Epithelial cell of esophagus (primary cell): ENCODE measurements at places on chromosomes 2 and 18.

DNA sequence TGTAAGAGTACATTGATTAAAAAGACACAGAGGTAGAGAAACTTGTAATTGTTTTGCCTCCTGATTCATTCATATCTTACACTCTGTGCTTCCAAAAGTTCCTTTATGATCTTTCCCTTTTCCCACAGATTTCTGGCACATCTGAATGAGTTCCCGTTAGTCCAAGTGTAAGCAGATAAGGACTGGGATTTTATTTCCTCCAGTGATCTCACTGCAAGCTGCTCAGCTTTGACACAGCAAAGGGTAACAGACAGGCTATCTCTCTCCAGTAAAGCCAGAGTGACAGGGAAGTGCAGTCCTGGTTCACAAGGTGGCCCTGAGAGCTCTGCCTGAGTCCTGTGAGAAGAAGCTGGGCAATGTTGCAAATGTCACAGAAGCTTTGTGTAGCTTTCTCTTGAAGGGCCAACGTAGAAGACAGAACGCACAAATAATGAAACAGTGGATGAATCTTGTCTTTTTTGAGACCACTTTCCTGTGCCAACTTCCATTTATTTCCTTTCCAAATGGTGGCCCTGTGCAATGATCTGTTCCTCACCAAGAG lies 32.5 kb upstream of the KCNE4 start:
- DNase-seq, result no peak

DNA sequence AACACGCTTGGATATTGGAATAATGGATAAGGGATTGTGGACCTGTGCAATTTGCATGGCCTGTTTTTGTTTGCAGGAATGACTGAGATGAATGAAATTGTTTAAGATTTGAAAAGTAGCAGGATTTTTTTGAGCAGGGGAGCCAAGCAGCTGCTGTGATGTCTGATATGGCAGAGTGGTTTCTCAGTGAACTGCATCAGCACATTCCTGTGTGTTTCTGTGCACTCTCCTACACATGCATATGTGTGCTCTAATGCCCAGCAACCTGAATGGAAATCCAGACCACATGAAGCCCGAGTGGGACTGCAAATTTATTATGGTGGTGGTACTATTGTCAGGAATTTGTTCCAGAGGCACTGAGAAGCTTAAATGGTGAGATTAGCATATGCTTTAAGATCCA lies 161.7 kb downstream of the PARD3B start:
- DNase-seq, result no peak

DNA sequence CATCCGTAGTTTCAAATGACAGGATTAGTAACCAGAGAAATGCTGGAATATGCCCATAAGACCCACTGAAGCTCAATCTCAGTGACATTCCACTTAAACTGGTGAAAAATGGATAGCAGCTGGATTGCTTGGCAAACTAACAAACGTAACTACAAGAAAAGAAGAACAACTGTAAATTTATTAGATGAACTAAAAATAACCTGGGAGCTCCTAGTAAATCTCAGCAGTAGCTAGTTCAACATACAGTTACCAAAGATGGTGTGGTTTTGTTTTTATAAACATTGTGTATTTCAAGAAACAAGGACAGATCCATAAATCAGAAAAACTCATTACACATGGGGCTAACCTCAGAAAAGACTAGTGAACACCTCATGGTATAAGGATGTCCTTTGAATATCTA lies 531.9 kb downstream of the XIRP2 start:
- no peak for DNase-seq

DNA sequence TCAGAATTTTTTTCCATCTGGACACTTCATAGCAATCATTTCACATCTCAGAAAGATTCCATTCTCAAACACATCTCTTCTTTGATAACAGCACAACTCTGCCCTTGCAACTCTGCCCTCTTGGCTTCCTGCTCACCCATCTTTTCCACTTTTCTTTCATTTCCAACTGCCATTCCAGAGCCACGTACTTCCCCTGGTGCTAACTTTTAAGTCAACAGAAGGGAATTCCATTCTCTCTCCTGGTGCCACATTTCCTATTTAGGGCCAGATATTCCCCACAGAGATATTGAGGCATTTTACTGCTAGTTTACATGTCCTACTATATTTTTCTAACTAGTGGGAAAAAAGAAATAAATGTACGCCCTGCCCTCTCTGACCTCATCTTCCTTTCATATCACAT lies 590.2 kb downstream of the ARHGAP15 start:
- DNase-seq, result no peak

DNA sequence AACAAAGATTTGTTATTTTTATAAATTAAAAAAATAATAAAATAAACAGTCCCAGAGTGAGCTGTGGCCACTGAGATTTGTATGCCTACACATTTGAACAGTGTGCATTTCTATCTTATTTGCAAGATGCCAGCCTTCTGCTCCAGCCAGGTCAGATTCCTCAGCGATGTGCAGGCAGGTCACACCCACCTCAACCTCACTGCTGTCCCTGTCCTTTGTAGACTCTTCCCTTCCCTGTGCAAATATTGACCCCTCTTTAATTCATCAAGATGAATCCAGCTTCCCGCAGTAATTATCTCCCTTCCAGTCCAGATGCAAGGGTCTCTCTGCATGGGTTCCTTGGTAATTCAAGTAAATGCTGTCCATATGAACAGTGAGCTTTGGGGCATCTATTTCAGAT lies 256.2 kb downstream of the PIEZO2 start:
- DNase-seq, result no peak

DNA sequence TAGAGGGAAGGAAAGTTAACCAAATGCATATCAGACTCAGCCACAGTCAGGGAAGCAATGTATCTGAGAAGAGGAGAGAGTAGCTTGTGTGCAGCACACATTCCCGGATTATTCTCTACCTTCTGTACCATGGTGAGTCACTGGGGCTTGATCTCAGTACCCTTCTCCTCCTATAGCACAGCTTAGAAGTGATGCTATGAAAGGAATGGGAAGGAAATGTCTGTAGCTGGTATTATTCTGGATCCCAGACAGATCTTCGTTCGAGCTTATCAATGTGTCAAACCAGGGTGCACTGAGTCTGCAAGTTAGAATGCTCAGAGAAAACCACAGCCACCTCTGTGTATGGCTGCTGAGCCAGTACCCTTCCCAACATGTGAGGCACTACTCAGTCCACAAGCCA lies 88.0 kb upstream of the NFU1 start:
- peak; percentile 41 for DNase-seq

GRCh38 chr2:219174801-219175200 lies 1.9 kb downstream of the CNPPD1 start:
- no peak for DNase-seq

GRCh38 chr2:61016392-61017002 lies 1.0 kb upstream of the PEX13 start:
- peak; percentile 39 for DNase-seq

DNA sequence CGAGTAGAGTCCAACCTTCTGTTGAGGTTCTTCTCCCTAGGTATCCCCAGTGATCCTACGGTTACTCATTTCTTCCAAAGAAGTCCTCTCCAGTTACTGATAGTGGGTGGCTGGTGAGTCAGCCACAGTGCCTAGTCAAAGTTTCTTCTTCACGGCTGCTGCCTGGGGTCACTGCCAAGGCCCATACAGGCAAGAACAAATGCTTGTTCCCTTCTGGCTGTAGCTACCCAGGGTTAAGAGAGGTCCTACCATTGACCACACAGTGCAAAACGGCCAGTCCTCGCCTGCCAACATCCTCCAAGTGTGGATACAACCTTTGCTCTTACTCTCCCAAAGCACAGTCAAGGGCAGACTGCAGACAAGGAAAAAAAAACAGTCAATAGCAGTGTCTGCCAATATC lies 2.9 kb upstream of the PTPN4 start:
- DNase-seq, result peak; percentile 83

- no peak for DNase-seq
Measured at GRCh38 chr2:181574321-181574720, 82.6 kb downstream of the CERKL start.

DNA sequence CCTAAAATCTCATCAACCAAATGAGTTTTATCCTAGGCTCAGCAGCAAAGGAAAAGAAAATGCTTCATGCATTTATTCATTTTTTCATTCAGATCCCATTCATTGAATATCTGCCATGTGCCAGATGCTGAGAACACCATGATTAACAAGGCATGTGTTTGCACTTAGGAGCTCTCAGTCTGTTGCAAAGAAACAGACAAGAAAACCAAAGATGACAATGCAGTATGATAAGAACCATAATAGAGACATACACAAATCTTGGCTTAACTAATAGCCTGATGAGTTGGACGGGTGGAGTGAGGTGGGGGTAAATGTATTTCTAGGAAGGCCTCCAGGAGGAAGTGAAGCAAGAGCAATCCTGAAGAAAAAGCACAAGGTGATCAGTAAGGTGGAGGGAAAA lies 177.8 kb upstream of the SCN7A start:
- DNase-seq, result no peak

DNA sequence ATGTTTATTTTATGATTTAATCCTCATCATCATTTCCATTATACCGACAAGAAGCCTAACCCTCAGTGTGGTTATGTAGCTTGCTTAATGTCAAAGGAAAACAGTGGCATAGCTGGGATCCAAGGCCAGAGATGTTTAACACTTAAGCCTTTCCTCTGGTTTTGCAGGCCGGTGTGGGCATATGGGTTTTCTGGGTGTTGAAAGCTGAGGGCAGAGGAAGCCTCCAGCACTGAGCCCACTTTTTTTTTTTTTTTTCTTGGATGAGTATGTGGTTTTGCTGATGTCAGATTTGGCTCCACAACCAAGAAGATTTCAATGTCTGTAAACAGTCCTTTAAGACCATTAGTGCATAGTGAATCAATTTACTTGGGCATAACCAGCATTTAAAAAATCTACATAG lies 41.3 kb downstream of the LHCGR start:
- no peak for DNase-seq

DNA sequence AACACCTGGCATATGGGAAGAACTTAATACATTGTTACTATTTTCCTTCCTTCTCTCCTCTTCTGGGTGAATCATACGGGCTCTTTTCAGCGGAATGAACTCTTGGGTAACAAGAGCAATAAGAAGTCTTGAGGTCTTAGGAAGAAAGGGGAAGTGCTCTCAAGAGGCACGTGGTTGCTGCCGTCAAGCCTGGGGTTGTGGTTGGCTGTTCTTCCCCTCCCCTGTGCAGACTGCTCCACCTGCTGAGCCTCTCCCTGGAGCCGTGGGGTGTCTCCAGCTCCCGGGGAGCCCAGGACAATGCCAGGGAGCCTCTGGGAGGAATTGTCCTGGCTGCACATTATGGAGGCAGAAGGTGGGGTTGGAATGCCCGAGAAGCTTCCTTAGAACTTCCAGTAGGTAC lies 19.4 kb downstream of the TOGARAM2 start:
- DNase-seq, result peak; percentile 53

DNA sequence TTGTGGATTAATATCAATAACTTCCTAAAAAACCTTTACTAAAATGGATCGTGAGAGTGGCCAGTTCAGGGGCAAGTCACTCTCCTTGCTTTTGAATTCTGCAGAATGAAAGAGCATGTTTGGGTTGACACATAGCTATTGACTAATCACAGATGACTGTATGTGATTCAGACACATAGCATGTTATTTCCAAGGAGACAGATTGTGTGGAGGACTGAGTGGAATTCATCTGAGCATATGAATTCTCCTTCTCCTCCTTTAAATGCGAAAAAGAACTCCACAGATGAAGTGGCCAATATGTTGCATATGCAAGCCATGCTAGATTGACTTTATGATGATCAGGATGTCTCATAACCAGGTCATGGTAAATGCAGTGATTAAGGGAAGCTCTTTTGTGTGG lies 249.4 kb upstream of the FAM98A start:
- DNase-seq, result peak; percentile 55

GRCh38 chr2:133139847-133140533 lies 428.3 kb downstream of the NCKAP5 start:
- DNase-seq, result no peak

GRCh38 chr2:233153146-233153798 lies 93.1 kb downstream of the INPP5D start:
- DNase-seq, result no peak

- peak; percentile 75 for DNase-seq
Measured at GRCh38 chr2:219230059-219230540, 494 bp downstream of the ANKZF1 start.

DNA sequence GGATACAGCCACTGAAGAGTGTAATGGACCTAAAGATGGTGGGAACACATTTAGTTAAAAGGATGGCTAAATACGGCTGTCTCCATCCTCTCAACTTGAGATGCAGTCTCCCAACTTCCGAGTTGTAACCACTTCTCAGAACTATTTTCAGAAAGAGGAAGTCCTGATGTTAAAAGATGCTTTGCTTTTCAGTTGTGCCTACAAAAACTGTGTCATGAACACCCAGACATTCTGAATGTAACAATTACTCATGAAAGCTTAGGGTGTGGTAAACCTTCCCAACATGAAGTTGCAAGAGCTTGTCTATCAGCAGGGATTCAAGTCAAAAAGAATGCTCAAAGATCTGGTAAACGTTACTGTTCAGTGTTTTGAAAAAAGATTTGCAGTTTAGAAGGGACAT lies 147.9 kb downstream of the DOCK10 start:
- peak; percentile 45 for DNase-seq

DNA sequence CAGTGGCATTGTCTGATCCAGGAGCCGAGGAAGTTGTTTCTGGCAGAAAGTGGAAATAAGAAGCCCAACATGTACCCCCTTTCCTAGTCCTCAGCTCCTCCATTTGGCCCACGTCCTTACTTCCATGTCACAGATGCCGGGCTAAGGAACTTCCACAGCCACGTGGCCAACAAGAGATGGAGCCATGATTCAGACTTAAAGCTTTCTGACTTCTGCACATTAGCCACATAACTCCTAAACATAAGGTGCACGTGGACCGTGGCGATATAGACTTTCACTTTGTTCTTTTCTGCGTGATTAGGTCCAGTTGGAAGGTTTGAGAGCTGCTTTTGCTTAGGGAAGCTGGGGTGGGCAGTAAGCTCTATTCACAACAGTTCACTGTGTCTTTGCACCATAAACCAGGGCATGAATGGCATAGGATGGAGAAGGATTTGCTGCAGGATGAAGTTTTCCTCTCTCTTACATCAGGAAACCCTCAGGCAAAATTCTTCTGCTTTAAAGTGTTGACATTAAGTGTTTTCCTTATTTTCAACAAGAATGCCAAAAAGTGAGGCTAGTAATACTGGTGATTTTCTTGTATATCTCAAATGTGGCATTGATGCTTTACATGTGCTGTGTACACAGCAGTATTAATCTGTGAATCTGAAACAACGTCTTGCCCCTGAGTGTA lies 61.2 kb upstream of the RBM44 start:
- no peak for DNase-seq

GRCh38 chr2:40220177-40220925 lies 231.5 kb downstream of the SLC8A1 start:
- peak; percentile 61 for DNase-seq

GRCh38 chr2:106270471-106270891 lies 76.4 kb upstream of the UXS1 start:
- no peak for DNase-seq

- no peak for DNase-seq
Measured at GRCh38 chr2:222769446-222769845, 91.4 kb upstream of the ACSL3 start.
